HL-60 (cell line): ENCODE measurements at places on chromosomes 6 and 20.

GRCh38 chr20:39660226-39660625, 698.1 kb downstream of the DHX35 start:
- DNase-seq = no peak

DNA sequence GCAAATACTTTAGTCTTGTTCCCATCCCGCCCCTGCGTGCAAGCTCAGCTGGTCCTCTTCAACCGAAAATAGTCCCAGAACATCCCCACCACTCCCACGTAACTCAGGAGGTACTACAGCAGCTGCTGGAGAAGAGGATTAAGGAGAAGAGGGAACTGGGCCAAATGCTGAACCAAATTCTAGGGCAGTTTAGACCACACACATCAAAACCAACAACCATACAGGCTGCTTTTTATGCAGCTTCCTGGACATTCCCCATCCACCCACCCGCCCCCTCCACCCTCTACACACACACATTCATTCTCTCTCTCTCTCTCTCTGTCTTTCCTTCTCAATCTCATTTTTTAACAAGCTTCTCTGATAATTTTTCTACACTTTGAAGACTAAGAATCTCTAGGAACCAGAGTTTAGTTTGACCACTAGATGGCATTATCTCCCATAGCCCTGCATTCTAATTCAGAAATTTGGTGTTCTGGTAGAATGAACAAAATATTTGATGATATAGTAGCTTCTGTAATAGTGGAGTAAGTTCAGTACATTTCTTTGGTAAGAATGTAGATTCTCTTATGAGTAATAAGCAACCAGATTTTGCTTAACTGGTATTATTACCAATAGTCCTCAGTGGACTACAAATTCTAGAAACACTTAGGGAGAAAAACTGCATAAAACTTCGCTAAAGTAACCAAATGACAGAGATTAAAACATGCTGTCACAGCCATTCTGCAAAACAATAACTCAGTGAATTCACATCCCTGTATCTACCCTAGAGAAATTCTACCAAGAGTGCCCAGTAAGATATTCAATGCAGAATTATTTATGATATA, 52.1 kb upstream of the BEND6 start:
- DNase-seq = no peak

- DNase-seq = no peak
Measured at GRCh38 chr6:161542346-161542980, 268.6 kb upstream of the AGPAT4 start.

GRCh38 chr6:33622456-33623431, 1.6 kb downstream of the ITPR3 start:
- DNase-seq = no peak

- peak; percentile 83 for DNase-seq
Measured at GRCh38 chr20:63978319-63979228, 868 bp downstream of the SAMD10 start.

DNA sequence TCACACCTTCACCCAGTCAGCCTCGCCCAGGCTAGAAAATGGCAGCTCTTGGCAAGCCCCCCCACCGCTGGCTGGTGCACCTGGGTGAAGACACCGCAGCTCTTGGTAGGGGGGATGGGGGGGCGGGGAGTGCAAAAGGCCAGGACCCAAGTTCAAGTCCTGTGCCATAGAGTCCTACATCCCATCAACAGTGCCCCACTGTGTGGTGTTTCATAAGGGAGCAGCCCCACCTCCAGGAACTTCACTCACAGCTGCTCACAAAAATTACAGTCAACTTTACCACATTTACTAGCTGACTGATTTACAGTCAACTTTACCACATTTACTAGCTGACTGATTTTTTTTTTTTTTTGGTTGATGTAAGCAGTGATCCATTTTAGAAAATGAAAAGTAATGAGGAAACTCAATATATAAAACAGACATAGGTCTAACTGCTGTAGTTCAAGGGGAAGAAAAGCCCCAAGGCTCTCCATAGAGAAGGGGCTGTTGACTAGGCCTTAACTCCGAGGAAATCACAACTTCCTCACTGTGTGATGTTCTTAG, 208.9 kb upstream of the SNX9 start:
- no peak for DNase-seq

- DNase-seq = no peak
Measured at GRCh38 chr6:12601881-12602280, 114.7 kb upstream of the PHACTR1 start.

- DNase-seq = no peak
Measured at GRCh38 chr6:76631622-76632021, 559.2 kb upstream of the IMPG1 start.

DNA sequence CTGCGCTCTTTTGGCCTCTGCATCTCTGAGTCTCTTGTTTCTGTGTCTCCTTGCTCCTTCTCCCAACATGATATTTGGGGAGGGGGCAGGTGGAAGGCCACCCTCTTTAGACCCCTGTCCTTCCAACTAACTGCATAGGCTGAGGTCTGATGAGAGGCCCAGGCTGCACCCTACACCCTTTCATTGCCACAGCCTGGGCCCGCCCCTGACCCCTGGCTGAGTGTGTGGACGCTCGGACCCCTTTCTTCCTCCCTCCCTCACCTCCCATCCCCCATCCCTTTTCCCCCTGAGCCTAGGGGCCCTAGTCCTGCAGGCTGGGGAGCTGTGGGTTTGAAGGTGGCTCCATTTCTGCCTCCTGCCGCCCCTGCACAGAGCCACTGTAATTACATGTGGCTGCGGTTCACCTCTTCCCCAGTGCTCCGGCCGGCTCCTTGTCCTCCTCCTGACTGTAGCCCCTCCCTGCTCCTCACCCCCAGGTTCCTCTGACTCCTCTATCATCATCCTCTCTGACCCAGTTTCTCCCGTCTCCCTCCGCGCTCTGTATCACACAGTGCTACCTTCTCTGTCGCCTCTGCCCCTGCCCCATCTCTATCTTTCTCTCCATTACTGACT, 6.8 kb downstream of the MDFI start:
- DNase-seq = no peak
